ENCODE measurements at places on chromosomes 2 and 18.
A peak's percentile ranks its signal among the peaks of the same experiment; 100 is the strongest.

- no peak for DNase-seq
These were observed 19.3 kb downstream of the NCK2 start for GRCh38 chr2:105764059-105764458.

GRCh38 chr18:7608781-7609201 lies 41.7 kb downstream of the PTPRM start:
- DNase-seq, result no peak

- DNase-seq, result no peak
These were observed 237.4 kb downstream of the LPIN1 start for GRCh38 chr2:11983870-11984269.

DNA sequence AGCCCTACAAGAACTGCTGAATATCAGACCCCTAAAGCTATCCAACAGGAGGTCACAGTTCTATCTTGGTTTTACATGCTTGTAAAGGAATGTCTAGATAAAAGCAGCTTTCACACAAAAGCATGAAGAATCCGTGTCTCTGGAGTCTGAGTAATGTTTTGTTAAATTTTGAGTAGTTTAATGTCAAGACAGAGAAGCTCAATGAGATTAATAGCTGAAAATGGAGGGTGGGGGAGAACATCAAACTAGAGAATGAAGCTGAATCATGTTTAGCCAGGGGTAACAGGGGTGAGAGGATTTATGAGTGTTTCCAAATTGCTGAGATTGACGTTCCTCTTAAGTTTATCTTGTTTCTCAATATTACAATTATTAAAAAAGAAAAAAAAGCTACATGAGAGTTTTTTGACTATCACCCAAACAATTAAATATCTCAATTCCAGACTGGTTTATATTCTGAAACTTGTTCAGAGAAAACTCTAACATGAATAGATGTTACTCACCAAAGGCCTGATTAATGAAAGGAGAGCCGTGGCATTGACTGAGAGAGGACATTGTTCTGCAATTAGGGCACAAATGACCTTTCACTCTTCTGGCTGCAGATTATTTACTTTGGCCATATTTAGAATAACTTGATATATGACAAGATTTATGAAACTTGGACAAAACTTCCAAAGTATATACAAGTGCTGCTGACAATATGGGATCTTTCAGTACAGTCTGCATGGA lies 266.4 kb upstream of the ETAA1 start:
- peak; percentile 36 for DNase-seq

DNA sequence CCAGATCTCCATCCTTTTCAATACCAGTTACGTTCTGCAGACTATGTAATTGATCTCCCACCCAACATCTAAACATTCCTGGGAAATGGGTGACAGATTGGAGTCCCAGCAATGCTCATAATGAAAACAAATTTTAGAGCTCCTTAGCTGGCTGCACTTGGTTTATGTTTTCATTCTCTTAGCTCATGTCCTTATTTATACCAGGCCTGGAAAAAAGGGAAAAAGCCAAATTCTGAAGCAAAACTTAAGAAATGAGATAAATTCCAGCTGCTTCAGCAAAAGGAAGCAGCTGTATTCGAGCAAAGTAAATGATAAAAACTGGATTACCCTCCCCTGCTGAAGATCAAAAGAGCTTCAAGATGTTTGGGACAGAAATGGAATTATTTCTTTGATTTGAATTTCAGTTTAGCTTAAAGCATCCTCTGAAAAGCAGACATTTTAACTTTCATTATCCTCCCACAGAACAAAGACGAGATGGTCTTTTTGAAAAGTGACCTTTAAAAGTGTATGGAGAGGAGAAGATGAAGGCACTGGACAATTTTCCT lies 196.5 kb upstream of the THUMPD2 start:
- no peak for DNase-seq

DNA sequence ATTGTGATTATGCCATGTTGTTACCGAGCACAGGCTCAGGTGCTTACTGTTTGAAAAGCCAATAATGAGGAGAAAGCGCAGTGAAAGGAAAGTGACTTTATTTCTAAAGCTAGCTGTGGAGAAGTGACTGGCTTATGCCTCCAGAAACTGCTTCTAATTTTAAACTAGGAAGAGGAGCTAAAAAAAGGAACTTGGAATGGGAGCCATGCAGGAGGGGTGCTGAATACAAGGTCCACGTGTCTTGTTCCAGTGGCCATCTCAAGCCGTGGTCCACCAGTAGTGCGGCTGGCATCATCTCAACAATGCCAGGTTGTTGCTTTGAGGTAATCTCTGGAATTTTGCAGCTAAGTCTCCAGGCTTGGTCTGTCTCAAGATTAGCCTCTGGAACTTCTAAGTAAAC lies 282.0 kb downstream of the THSD7B start:
- DNase-seq, result no peak

DNA sequence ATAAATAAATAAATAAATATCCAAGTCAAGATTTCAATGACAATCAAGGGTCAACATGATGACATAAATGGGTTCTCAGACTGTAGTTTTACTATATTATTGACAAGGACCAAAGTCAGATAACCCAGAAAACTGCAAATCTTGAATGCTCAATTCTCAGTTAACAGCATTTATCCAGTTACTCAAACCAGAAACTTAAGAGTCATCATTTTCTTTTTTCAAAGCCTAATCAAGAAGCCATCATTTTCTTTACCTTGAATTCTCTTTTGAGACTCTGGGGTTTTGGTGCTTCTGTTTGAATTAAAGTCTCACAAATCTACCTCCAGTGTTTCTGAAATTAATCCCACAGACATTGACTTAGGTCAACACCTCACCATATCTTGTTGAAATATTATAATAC lies 14.1 kb downstream of the TRMT61B start:
- no peak for DNase-seq

DNA sequence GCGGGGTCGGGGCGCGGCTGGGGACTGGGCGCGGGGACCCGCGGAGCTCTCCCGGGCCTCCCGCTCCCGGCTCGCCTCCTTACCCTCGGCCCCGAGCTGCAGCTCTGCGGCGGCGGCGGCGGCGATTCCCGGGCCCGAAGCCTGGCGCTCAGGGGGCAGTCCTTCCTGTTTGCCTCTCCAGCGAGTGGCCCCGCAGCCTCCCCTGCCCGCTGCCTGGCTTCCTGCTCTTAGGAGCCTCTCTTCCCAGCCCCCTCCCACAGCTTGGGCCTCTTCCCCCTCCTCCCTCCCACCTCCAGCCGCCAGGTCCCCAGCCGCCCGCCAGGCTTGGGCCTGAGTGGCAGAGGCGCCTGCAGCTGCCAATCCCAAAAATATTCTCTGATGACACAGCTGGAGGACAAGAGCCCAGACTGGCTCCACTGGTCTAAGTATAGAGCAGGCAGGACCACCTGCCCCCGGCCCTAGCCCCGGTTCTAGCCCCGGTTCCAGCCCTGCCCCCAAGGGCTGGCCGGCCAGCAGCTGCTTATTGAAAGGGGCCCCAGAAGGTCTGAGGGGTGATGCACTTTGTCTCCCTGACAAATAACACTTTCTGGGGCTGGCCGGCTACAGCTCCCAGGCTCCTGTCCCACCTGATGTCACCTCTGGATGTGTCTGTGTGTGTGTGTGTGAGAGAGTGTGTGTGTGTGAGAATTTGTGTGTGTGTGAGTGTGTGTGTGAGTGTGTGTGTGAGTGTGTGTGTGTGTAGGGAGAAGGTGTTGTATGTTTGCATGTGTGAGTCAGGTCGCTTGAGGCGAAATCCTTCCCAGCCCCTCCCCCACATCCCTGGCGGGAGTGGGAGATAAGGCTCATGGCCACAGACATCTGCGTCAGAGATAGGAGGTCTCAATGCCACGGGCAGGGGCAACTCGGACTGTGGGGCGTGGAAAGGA lies at the start of gene OBSL1:
OBSL1 (minus strand) TSS at position 229 of the 926 bp plus-strand sequence. CDS start 307 bp downstream, outside the sequence.
- DNase-seq, result peak; percentile 97

DNA sequence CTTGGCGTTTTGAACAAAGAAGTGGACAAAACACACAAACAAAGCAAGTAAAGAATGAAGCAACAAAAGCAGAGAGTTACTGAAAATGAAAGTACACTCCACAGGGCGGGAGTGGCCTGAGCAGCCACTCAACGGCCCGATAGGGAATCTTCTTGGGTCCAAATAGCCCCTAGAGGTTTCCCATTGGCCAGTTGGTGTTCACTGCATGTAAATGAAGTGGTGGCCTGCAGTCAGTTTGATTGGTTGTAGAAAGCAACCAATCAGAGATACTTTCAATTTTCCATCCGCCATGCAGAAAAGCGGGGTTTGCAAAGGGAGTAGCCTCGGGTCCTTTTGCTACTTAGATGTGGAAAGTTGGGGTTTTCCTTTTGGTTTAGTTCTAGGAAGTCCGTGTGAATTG lies 31.6 kb downstream of the CYBRD1 start:
- DNase-seq, result no peak

DNA sequence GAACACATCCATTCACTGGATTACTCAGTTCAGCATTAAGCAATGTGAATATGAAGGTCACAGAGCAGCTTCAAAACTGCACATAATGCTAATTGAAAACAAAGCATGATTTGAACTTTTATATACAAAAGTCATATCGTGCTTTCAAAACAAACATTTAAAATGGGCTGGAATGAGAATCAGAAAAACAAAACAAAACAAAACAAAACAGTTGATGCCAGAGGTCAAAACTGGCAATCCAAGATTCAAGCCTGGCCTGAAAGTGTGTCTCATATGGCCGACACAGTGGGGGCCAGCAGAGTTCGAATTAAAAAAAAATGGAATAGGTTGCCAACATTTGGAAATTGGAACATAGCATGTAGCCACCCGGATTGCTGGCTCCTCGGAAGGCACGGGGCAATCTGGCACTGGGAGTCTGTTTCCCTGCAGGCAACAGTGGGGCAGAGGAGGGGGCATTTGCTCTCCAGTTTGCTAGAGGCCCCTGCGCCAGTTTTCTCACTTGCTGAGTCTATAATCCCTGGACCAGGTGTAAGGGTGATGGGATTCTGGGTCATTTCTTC lies 294.4 kb downstream of the ZNF521 start:
- no peak for DNase-seq

- no peak for DNase-seq
These were observed 390.3 kb upstream of the MYT1L start for GRCh38 chr2:2721296-2721835.

- no peak for DNase-seq
These were observed 67.9 kb upstream of the STPG4 start for GRCh38 chr2:47222826-47223554.
